ENCODE measurements at places on chromosomes 16 and 17.

- DNase-seq = no peak
Measured at GRCh38 chr16:84643180-84643583, 5.1 kb upstream of the KLHL36 start.

- DNase-seq = no peak
Measured at GRCh38 chr17:46788796-46789195, 29.7 kb downstream of the WNT3 start.

DNA sequence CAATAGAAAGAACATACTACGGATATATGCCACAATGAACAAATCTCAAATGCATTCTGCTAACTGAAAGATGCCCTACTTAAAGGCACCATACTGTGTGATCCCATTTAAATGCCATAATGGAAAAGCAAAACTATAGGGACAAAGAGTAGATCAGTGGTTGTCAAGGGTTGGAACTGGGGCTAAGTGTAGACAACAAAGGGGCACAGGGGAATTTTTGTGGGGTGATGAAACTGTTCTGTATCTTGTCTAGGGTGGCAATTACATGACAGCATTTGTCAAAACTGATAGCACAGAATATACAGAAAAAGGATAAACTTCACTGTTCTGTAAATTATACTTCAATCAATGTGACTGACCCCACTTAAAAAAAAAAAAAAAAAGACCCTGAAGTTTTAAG, 17.7 kb downstream of the GFOD2 start:
- DNase-seq = no peak

- no peak for DNase-seq
Measured at GRCh38 chr16:77414752-77415231, 20.0 kb downstream of the ADAMTS18 start.

DNA sequence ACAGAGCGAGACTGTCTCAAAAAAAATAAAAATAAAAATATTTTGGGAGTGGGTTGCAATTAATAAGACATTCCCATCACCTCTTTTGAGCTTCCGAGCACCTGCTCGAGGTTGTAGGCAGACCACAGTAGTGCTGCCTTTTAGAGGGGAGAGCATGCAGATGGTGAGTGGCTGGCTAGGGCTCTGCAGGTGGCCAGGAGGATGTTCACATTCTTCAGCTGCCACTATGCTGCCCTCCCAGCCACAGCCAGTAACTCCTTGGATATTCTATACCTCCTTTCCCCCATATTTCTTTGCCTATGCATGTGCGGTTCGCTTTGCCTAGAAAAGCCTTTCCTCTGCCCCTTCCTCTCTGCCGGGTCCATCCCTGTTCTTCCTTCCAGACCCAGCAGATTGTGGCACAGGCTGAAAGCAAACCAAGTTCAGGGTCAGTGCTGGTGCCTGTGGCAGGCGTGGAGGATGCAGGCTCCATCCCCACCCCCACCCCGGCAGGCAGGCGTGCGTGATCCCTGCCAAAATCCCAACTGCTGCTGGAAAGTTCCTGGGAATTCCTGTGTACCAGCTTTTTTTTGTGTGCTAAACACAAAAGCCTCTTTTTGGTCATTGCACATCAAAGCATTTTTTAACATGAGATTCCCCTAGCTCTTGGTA, 33.8 kb upstream of the CMIP start:
- no peak for DNase-seq

GRCh38 chr17:68821860-68822696, 133.1 kb downstream of the ABCA8 start:
- DNase-seq = peak; percentile 56

DNA sequence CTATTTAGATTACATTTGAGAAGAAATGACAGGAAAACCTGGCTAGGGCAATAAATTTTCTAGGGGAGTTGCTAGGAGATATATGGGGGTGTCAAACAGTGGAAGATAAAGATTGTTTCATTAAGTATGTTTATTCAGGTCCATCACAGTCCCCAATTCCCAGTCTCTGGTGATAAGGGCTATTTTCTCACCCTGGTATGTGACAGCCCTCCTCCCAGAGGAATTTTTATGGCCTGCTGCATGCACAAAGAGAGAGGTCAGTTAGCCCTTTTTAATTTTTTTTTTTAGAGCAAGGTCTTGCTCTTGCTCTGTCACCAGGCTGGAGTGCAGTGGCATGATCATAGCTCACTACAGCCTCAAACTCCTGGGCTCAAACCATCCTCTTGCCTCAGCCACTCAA, 53.6 kb upstream of the ATF7IP2 start:
- no peak for DNase-seq

DNA sequence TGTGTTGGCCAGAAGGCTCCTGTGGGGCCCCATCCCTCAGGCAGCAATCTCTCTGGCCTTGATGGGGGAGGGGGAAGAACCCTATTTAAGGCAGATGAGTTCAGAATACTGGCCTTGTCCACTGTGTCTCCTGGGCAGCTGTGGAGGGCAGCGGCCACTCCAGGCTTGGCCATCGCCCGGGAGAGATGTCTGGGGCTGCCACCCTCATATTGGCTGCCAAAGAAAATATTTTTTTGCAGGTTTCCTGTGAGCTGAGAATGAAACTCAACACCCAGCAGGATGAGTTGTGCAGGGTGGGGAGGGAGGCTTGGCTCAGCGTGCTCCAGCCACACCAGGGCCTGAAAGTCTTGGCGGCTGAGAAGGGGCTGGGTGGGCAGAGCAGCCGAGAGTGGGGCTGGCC, 14.4 kb upstream of the TIMP2 start:
- DNase-seq = no peak

- no peak for DNase-seq
Measured at GRCh38 chr17:82693168-82693867, 5.2 kb downstream of the RAB40B start.

GRCh38 chr16:76818606-76819181, 372.3 kb upstream of the MON1B start:
- DNase-seq = no peak

GRCh38 chr17:29533976-29534375, 32.9 kb downstream of the ABHD15 start:
- DNase-seq = no peak

- DNase-seq = no peak
Measured at GRCh38 chr17:72409405-72410002, 288.7 kb downstream of the SOX9 start.

GRCh38 chr17:74282587-74283370, 8.7 kb downstream of the DNAI2 start:
- DNase-seq = no peak

GRCh38 chr17:40793832-40794231, 5.9 kb downstream of the KRT28 start:
- peak; percentile 45 for DNase-seq

GRCh38 chr16:57377080-57377841, 5.0 kb downstream of the CX3CL1 start:
- DNase-seq = no peak

DNA sequence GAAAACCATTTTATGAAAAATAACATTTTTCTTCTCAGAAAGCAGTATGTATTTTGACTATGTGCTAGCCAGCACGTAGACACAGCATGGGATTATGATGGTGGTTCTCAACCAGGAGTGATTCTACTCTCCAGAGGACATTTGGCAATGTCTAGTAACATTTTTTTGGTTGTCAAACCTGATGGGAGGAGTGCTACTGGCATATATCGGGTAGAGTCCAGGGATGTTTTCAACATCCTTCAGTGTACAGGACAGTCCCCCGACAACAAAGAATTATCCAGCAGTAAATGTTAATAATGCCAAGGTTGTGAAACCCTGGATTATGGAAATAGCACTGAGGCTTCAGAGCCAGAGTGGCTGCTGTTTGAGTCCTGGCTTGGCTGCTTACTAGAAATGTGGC, 27.7 kb downstream of the AP2B1 start:
- no peak for DNase-seq

DNA sequence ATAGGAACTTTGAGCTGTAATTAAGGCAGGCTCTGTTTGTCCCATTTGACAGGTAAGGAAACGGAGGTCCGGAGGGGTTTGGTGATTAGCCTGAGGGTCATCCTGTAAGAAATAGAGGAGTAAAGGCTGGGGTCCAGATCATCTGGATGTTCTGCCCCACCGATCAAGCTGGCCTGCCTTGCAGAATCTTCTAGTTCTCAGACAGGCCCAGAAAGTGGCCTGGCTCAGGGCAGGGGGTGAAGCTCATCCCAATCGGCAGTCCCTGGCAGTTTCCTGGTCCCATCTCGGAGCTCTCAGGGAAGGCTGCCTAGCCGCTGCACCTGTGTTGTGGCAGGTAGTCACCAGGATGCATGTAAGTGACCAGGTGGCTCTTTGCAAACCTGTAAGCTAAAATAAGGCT, 4.2 kb downstream of the PIMREG start:
- no peak for DNase-seq

- DNase-seq = no peak
Measured at GRCh38 chr17:80652756-80653330, 108.2 kb downstream of the RPTOR start.

GRCh38 chr17:72565006-72565405, 444.2 kb downstream of the SOX9 start:
- no peak for DNase-seq

DNA sequence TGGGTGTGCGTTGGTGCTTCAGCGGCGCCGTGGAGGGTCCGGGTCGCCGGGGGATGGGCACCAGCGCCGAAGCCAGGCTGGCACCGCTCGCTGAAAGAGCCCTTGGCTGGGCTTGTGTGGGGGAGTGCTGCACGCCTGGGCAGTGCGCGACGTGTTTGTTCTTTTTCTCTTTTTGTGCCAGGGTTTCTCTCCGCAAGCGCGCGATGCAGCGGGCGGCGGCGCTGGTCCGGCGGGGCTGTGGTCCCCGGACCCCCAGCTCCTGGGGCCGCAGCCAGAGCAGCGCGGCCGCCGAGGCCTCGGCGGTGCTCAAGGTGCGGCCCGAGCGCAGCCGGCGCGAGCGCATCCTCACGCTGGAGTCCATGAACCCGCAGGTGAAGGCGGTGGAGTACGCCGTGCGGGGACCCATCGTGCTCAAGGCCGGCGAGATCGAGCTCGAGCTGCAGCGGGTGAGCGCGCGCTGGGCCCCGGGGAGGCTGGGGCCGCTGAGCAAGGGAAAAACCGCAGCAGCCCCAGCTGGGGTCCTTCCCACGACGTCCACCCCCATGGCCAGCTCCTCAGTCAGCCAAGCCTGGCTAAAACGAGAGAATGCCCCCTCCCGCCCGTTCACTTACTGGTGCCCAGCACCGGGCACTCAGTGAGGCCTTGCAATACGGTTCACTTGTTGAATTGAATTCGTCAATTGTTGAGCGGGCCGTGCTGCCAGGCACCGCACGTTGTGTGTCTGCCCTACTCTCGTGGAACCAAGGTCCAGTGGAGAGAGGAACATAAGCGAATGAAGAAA, 541 bp downstream of the GPT2 start:
- DNase-seq = no peak

DNA sequence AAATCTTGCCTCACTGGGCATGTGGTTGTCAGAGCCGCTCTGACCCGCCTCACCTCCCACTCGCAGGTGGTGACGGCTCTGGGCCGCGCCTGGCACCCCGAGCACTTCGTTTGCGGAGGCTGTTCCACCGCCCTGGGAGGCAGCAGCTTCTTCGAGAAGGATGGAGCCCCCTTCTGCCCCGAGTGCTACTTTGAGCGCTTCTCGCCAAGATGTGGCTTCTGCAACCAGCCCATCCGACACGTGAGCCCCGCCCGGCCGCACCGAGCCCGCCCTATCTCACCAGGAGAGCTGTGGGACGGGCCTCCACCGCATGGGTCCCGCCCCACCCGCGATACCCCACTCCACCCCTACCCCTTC, 4.0 kb downstream of the TGFB1I1 start:
- peak; percentile 48 for DNase-seq

GRCh38 chr17:43814026-43814425, 18.9 kb downstream of the MPP3 start:
- DNase-seq = no peak

DNA sequence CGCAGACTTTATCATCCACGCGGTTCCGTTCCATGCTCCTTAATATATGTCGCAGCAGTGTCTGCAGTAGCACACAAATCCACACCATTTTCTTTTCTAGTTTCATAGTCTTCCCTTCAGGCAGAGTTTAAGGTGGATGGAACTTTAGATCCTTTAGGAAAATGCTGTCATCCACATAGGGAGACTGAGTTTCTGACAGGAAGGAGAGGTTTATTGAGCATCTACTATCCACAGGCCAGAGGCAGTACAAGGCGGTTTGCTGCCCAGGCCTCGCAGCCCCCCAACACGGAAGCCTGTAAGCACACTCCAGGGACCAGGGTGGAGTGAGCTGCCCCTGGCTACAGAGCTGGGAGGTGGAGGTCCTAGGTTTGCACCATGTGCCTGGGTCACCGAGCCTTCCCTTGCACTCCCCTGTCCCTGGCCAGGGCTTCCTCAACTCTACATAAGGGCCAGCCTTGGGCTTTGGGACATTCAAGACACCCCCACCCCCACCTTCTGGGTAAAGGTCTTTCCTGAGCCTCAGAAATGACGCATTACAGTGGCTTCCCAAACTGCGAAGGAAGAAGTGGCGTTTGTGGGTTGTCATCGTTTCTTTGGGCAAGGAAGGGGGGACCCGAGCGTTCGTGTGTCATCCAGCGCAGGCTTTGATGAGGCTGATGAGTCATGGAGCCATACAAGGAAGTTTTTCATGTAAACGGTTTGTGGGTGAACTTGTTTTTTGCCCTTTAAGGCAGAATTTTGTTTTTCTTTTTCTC, 146.5 kb upstream of the PLCG2 start:
- no peak for DNase-seq

- no peak for DNase-seq
Measured at GRCh38 chr16:79607587-79607986, 7.0 kb upstream of the MAF start.

All from NCI-H510A (cell line).